ENCODE measurements at places on chromosomes 2 and 18.

DNA sequence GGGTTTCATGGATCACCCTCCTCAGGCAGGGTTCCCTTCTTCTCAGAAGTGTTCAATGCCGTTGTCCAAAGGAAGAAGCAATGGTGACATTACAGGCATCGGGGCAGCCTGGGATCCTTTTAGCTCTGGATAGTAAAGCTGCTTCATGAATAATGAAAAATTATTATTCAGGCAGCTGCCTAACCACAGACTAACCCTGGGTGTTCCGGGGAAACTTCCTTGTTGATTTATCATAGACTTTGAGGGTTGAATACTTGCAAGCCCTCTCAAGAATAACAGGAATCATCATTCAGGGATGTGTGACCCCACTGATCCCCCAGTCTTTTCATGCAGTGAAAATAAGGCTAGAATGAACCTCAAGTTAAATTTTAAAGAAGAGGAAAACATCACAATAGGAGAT lies 419.4 kb downstream of the MEIS1 start:
- no peak for DNase-seq

GRCh38 chr2:220077488-220077887 lies 450.1 kb downstream of the SLC4A3 start:
- DNase-seq: peak; percentile 90

- no peak for DNase-seq
Observed at GRCh38 chr2:127100251-127101047, 6.5 kb downstream of the BIN1 start.

DNA sequence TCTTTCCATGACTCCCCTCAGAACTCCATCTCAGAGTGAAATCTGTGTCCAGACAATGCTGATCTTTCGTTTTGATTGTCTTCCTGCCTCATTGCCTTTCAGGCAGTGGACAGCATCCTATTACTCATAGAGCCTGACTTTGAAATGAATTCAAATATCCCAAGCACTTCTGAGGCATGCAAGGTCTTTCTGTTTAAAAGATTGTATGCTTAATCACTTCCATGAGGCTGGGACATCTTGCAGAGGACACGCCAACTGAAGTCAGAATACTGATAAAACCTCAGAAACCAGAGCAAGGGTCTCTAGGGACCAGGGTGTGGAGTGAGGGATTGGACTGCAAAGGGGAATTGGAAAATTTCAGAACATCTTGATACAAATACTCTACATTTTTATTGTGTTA lies 836.5 kb upstream of the ID2 start:
- DNase-seq: peak; percentile 94

GRCh38 chr18:572091-572830 lies 7.9 kb upstream of the CETN1 start:
- DNase-seq: no peak

DNA sequence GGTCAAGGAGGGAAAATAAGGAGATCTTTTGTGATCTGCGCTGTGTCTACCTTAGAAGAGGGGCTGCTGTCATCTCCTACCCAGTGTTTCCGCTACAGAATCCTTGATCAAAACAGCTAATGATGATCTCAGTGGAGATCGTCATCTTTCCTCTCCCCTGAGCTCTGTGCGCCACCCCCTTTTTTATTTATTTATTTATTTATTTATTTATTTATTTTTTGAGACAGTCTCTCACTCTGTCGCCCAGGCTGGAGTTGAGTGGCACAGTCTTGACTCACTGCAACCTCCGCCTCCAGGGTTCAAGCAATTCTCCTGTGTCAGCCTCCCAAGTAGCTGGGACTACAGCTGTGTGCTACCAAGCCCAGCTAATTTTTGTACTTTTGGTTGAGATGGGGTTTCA lies 55.5 kb downstream of the SERTAD2 start:
- DNase-seq: no peak

- no peak for DNase-seq
Observed at GRCh38 chr2:108260773-108261172, 21.0 kb downstream of the SULT1C3 start.

GRCh38 chr18:52451256-52451655 lies 111.3 kb downstream of the DCC start:
- DNase-seq: no peak

GRCh38 chr2:160993654-160994061 lies 166.6 kb upstream of the TANK start:
- no peak for DNase-seq

Measured in muscle of back (tissue), 13 donors.